ENCODE measurements at places on chromosomes 3 and 15. TPM values are rescaled to one million over a fixed set of nuclear protein-coding genes. Genes with fewer than 3 reads are reported as not detected.

GRCh38 chr3:128278130-128278529 lies 124.8 kb downstream of the EEFSEC start:
- no peaks in the 10 kb centered on the region for H3K27me3 ChIP-seq
- no peak overlapping the region for H3K27ac ChIP-seq
- DNase-seq, result no peak
- H3K36me3 ChIP-seq, result no peaks in the 10 kb centered on the region

GRCh38 chr3:190696777-190697501 lies 165.6 kb downstream of the GMNC start:
- H3K4me1 ChIP-seq, result no peaks in the 10 kb centered on the region
- no peak overlapping the region for H3K27ac ChIP-seq
- peaks cover 8% of the 10 kb centered on the region for H3K27me3 ChIP-seq
- no peak overlapping the region for H3K4me3 ChIP-seq

- peak; percentile 22 for DNase-seq
- H3K4me3 ChIP-seq, result no peak overlapping the region
- H3K27ac ChIP-seq, result no peak overlapping the region
- H3K4me1 ChIP-seq, result peaks cover 40% of the 10 kb centered on the region
- no peaks in the 10 kb centered on the region for H3K27me3 ChIP-seq
- no peaks in the 10 kb centered on the region for H3K36me3 ChIP-seq
Observed at GRCh38 chr3:195096484-195097330, 174.3 kb downstream of the XXYLT1 start.

DNA sequence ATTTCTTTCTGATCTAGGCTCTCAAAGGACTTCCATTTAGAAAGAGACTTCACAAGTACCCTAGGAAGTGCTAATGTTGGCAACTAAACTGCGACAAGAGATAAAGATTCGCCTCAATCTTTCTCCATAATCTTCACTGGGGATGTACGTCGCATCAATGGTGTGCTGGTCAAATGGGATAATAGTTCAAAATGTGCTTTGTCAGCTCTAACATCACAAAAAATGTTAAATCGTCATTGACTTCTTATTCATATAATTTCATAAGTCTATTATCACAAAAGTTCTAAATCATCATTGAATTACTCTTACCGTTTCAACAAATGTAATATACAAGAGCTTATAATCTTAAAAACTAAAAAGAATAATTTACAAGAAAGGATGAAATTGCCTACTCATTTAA lies 727.7 kb downstream of the ROBO1 start:
- no peaks in the 10 kb centered on the region for H3K4me1 ChIP-seq
- no peaks in the 10 kb centered on the region for H3K27me3 ChIP-seq
- H3K4me3 ChIP-seq, result no peak overlapping the region
- DNase-seq, result no peak

- peaks cover 5% of the 10 kb centered on the region for H3K4me1 ChIP-seq
- DNase-seq, result no peak
- no peak overlapping the region for H3K4me3 ChIP-seq
- no peak overlapping the region for H3K27ac ChIP-seq
Observed at GRCh38 chr15:48596841-48597240, 48.7 kb downstream of the FBN1 start.

- H3K4me1 ChIP-seq, result no peaks in the 10 kb centered on the region
- no peaks in the 10 kb centered on the region for H3K27me3 ChIP-seq
- peaks cover 2% of the 10 kb centered on the region for H3K36me3 ChIP-seq
Observed at GRCh38 chr3:100001526-100002270, 112.6 kb downstream of the FILIP1L start.

- H3K4me3 ChIP-seq, result peak overlapping the region; percentile 82
- H3K4me1 ChIP-seq, result peaks cover 66% of the 10 kb centered on the region
- DNase-seq, result no peak
- H3K27me3 ChIP-seq, result no peaks in the 10 kb centered on the region
- H3K36me3 ChIP-seq, result no peaks in the 10 kb centered on the region
Observed at GRCh38 chr15:101189409-101190091, 62.3 kb downstream of the CHSY1 start.

Gene ALDH1A2
- not detected for total RNA-seq

Gene FOXB1
- total RNA-seq, result 0.10 TPM

Gene TP63
- not detected for total RNA-seq

Gene UROC1
- total RNA-seq, result not detected
